ENCODE measurements at places on chromosomes 12 and 14. TPM values are rescaled to one million over a fixed set of nuclear protein-coding genes. Genes with fewer than 3 reads are reported as not detected.

The GARIN6 gene
- total RNA-seq = not detected

The C1QL4 gene
- total RNA-seq = 5.3 TPM

The REP15 gene
- 3.5 TPM for total RNA-seq

The CLEC4D gene
- total RNA-seq = not detected

The PLEK2 gene
- 2.3 TPM for total RNA-seq

The CCDC184 gene
- 0.40 TPM for total RNA-seq

The GLIPR1L1 gene
- not detected for total RNA-seq

The ERP27 gene
- not detected for total RNA-seq

The ISM2 gene
- not detected for total RNA-seq

The TMED8 gene
- 11.8 TPM for total RNA-seq

The OR6C76 gene
- total RNA-seq = not detected

The KRT3 gene
- 0.13 TPM for total RNA-seq

The SLC5A8 gene
- not detected for total RNA-seq

The ZC3H10 gene
- 2.7 TPM for total RNA-seq

The RARG gene
- 17.4 TPM for total RNA-seq

The EIF2S3B gene
- total RNA-seq = 1.4 TPM

The NINJ2 gene
- 0.50 TPM for total RNA-seq

The IQSEC3 gene
- not detected for total RNA-seq

The TSPAN19 gene
- total RNA-seq = 0.10 TPM

The AJUBA gene
- 89.2 TPM for total RNA-seq

The SLCO1B3 gene
- total RNA-seq = 11.6 TPM

The CRACR2A gene
- total RNA-seq = 29.8 TPM

The PLEKHG7 gene
- not detected for total RNA-seq

The CLEC2D gene
- 1.0 TPM for total RNA-seq

The TOMM20L gene
- total RNA-seq = not detected

The B4GALNT3 gene
- total RNA-seq = 0.27 TPM

The C12orf50 gene
- total RNA-seq = not detected

The SIX1 gene
- total RNA-seq = 3.9 TPM

The DPY19L2 gene
- 2.4 TPM for total RNA-seq

The TMEM120B gene
- total RNA-seq = 9.6 TPM

The CD163 gene
- not detected for total RNA-seq

The NPAS3 gene
- total RNA-seq = 0.18 TPM

The CMA1 gene
- total RNA-seq = not detected

The TAS2R8 gene
- total RNA-seq = not detected

Measured in HT1080 (cell line).